Fibroblast of lung (primary cell): ENCODE measurements at places on chromosomes 11 and 22.

DNA sequence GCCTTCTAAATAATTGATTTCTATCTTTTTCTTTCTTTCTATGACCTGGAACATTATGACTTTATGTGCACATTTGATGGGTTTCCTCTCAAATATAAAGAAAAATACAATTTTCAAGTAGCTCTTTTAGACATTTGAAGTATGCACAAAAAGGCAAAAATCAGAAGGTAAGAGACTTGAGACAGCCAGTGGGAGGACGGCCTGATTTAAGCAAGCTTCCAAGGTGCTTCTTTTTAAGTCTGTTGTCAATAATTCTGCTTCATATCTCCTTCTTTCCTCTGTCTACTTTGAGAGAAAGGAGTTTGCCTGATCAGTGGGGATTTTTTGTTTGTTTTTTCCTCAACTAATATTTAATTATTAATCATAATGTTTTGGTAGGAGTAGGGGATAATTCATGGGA lies 188.2 kb upstream of the ARHGAP20 start:
- H3K4me3 ChIP-seq: no peak overlapping the region
- no peaks in the 10 kb centered on the region for H3K27me3 ChIP-seq
- peaks cover 12% of the 10 kb centered on the region for H3K4me1 ChIP-seq
- H3K36me3 ChIP-seq: no peaks in the 10 kb centered on the region

DNA sequence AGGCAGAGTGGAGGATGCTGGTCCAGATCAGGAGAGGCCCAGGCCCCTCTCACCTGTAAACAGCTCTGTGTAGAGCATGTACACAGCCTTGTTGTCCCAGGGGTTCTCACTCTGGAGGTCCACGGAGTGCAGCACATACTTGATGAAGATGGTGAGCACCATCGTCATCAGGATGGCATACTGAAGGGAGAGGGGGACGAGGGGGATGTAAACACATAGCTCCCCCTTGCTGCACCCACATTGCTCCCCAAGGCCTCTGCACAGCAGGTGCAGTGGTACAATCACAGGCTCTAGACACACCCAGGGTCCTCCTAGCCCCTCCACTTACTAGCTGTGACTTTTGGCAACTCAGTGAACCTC lies 2.9 kb downstream of the SYVN1 start:
- peaks cover 36% of the 10 kb centered on the region for H3K36me3 ChIP-seq
- H3K27ac ChIP-seq: no peak overlapping the region
- no peaks in the 10 kb centered on the region for H3K27me3 ChIP-seq
- no peak for DNase-seq

GRCh38 chr11:62922653-62923431 lies 1.7 kb upstream of the CHRM1 start:
- H3K36me3 ChIP-seq: no peaks in the 10 kb centered on the region
- peaks cover 57% of the 10 kb centered on the region for H3K27me3 ChIP-seq
- DNase-seq: no peak
- H3K4me3 ChIP-seq: no peak overlapping the region
- peaks cover 3% of the 10 kb centered on the region for H3K4me1 ChIP-seq
- H3K27ac ChIP-seq: no peak overlapping the region

GRCh38 chr11:129247135-129247534 lies 55.0 kb upstream of the ARHGAP32 start:
- no peaks in the 10 kb centered on the region for H3K36me3 ChIP-seq
- no peaks in the 10 kb centered on the region for H3K4me1 ChIP-seq
- peak; percentile 85 for DNase-seq
- no peak overlapping the region for H3K27ac ChIP-seq
- H3K4me3 ChIP-seq: no peak overlapping the region
- H3K27me3 ChIP-seq: no peaks in the 10 kb centered on the region
